ENCODE measurements at places on chromosomes 12 and 14.

DNA sequence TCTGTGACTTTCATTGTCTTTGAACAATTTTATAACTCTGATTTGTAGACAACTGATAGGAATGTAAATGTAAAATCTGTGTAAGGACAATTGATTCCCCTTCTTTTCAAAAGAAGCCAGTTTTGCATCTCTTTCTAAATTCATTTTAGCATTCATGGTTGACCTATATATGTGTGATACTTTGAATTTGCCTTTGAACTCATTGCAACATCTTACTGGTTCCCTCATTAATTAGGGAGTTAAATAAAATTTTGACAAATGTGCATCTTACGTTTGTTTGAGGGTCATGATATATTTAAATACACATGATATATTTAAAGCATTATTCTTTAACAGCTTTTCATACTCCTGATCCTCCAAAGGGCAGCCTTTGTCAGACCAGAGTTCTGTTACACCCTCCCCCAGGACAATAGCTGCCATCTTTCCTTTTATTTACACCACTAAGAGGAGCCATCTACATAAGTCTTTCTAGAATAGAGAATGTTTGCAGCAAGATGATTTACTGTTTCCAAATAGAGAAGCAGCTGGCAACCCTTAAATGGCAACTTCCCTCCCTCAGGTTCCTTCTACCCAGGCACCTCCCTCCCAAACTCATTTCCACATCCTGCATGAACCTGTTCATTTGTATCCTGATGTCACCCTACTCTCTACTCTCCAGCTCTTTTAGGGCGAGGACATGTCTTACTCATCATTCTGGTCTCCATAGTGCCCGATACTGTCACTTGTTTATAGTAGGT lies 40.2 kb upstream of the APPL2 start:
- no peak for DNase-seq

- no peak for DNase-seq
Observed at GRCh38 chr14:38868399-38869290, 234.4 kb downstream of the SEC23A start.

- DNase-seq, result no peak
Observed at GRCh38 chr12:81888106-81888740, 129.1 kb upstream of the PPFIA2 start.

DNA sequence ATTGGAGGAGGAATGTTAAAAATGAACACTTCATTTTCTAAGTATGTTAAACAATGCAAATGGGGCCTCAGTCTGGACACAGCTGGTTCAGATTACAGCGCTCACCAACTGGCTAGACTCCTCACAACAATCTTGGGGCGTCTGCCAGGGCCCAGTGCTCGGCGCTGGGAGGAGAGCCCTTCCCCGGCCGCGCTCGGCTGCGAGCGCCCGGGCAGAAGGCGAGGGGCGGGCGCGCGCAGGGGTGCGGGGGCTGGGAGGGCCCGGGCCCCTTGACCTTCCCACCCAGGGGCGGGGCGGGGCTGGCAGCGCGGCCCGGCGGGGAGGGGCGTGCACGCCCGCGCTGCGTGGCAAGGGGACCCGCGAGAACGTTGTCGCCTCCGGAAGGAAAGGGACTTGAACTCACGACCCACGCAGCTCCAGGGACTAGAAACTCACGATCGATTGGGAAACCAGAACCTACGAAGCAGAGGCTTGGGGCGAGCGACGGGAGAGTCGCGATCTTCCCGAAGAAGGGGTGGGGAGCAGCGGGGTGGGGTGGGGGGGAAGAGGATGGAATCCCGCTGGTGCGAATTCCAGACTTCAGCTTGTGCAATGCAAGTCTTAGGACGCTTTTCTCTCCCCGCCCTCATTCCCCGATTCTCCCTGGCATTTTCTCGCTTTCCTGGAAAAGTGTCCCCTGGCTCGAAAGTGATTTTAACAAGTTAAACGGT lies at the start of gene FBLN5:
Gene FBLN5 (minus strand): TSS at position 220 of the 710 bp plus-strand sequence. CDS start 465 bp downstream, outside the sequence.
- no peak for DNase-seq

GRCh38 chr14:70340002-70340401 lies 19.5 kb downstream of the COX16 start:
- no peak for DNase-seq

DNA sequence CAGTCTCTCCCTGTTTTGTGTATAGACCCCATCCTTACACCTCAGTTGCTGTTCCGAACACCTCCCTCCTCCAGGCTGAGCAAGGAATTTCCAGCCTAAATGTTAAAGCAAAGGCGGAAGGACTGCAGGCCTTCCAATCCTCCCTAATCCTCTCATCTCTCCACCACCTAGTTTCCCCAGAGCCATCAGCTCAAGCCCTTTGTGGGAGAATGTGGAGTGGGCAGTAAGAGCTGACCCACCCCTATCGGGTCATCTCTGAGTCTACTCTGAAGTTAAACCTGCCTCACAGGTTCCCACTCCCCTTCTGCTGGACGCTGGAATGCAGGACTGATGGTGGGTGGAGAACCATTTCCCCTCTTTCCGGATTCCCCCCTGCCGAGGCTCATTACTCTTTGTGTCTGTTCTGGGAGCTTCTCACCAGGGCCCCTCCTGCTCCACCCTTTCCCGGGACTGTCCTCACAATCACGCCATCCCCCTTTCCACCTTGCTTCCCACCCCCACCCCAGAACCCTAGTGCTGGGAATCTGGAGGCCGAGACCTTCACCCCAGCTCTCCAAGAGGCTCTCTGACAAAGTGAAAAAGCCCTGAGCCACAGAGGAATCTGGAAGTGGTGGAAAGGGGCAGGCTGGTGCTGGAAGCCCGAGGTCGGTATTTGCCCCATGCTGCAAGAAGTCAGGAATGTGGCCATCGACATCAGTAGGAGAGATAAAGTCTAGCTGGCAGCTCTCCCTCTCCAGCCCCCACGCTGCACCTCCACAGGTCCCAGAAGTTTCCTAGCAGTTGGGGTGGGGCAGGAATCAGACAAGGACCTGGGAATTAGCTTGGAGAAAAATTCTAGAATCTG lies 3.3 kb upstream of the KRT18 start:
- no peak for DNase-seq

DNA sequence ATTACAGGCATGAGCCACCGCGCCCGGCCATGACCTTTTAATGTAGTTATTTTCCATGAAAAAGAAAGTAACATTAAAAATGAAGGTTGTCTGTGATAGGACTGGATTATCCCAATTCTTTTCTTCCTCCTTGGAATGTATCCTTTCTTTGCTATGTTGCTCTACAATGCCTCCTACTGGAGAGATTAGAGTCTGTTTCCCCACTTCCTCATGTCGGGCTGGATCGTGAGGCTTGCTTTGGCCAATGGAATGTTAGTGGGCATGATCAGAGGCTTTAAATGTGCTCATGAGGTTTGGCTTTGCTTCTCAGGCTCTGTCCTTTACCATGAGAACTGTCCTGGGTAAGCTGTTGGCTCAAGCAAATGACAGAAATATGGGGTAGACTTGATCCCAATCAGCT lies 34.7 kb upstream of the SOCS2 start:
- DNase-seq, result no peak

DNA sequence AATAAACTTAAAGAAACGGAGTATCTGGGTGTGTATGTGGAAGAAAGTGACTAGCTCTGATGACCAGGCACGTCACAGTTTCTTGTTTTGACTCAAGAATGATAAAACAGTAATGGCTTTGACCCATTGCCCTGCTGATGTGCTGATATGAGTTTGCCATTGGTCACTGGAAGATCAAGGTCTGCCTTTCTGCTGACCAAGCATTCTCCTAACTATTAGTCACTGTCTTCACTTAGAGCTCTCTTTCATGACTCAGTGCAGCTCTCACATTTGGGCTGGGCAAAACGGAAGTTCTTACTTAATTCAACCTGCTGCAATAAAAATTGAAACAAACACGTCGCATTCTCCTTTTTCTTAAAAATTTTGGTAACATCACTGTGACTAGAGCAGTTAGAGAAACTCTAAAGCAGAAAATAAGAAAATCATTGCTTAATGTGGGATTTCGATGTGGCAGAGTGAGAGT lies 366.7 kb downstream of the BTG1 start:
- DNase-seq, result no peak

- DNase-seq, result no peak
Observed at GRCh38 chr14:68922886-68923285, 56.2 kb downstream of the ACTN1 start.

DNA sequence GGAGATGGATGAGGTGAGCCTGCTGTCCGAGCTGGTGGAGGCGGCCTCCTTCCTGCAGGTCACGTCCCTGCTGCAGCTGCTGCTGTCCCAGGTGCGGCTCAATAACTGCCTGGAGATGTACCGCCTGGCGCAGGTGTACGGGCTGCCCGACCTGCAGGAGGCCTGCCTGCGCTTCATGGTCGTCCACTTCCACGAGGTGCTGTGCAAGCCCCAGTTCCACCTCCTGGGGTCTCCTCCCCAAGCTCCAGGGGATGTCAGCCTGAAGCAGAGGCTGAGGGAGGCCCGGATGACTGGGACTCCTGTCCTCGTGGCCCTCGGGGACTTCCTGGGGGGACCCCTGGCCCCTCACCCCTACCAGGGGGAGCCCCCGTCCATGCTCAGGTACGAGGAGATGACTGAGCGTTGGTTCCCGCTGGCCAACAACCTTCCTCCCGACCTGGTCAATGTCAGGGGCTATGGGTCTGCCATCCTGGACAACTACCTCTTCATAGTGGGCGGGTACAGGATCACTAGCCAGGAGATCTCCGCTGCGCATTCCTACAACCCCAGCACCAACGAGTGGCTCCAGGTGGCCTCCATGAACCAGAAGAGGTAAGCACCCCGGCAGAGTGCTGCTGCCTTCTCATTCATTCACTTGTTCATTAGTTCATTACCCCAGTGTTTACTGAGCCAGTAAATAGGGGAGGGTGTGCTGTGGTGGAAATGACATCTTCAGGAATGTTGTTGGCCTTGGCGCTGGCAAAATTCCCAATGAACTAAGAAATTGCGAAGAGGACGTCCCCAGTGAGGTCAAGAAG lies 774 bp upstream of the MANSC4 start:
- no peak for DNase-seq

DNA sequence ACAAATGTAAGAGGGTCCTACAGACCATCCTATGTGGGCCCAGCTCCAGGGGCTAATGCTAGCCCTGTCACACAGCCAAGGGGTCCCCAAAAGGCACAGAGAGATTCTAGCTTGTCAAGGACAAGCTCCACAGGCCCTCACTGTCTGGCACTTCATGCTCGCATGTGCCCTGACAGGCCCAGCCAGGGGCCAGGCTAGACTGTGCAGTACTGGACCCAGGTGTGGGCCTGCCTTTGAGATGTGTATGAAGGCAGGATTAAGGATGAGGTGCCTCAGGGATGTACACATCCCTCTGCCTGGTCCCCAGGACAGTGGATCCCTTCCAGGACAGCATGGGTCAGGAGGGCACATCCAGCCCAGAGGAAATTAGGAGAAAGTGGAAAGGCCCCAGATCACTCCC lies 57.8 kb downstream of the VWF start:
- no peak for DNase-seq

- no peak for DNase-seq
Observed at GRCh38 chr14:90743425-90743824, 72.8 kb downstream of the TTC7B start.

GRCh38 chr12:115918763-115919162 lies 358.7 kb downstream of the MED13L start:
- no peak for DNase-seq

DNA sequence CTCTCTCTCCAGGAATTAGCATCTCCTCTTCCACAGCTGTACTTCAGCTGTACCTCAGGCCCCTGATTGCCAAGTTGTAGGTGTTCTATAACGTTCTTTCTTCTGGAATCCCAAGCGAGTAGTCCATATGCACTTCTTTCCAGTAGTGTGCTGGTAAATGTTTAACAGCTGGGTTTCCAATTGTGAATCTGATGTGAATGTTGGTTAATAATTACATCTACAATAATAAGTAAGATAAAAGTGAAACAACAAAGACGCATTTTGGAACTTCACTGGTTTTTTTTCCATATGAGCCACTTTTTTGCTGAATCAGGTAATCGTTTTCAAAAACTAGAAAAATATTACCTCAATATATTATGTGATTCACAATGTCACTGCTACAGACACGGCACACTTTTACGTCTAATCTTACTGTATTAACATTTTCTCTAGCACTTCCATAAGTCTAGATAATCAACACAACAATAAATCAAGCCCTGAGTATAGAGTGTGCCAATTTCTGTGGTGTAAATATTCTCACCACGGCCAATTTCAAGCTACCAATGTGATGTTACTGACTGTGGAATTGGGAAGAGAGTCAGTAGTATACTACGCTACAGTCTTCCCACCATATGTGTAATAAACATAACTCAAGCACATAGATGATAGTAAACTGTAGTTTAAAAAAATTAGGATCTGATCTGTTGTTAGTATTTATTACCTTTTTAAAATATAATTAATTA lies 113.0 kb downstream of the ZFP36L1 start:
- DNase-seq, result no peak

GRCh38 chr12:104682790-104683279 lies 226.1 kb downstream of the CHST11 start:
- no peak for DNase-seq

DNA sequence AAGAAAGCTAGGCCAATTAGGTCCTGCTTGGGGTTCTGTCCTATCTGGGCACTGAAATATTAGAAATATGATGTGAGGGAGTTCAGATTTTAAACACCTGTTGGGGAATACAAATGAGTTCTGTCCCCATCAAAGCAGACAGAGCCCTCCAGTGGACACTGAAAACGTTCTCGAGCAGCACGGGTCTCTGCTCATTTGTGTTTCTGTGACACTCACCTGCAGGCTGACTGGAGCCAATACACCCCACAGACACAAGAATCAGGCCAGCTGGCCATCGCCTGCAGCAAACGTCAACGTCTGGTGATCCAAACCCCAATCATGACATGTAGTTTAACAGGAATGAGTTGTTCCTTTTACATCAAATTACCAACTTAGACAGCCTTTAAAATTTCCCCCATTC lies 493.4 kb upstream of the TMEM132C start:
- no peak for DNase-seq

DNA sequence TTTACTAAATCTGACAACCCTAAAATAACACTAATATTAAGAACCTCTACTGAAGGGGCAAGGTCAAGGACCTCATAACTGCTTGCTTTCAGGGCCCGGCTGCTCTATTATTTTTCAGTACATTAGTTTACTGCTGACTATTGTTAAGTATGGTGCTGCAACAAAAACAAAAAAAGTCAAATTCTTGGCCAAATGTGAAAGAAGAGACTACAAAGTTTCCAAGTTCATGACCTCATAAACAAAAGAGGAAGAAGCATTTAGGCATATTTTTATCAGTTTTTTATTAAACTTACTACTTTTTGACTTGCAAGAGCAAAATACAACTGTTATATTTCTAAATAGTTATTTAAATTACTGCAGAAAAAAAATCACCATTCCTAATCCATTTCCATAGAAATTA lies 109.8 kb upstream of the GPHB5 start:
- no peak for DNase-seq

DNA sequence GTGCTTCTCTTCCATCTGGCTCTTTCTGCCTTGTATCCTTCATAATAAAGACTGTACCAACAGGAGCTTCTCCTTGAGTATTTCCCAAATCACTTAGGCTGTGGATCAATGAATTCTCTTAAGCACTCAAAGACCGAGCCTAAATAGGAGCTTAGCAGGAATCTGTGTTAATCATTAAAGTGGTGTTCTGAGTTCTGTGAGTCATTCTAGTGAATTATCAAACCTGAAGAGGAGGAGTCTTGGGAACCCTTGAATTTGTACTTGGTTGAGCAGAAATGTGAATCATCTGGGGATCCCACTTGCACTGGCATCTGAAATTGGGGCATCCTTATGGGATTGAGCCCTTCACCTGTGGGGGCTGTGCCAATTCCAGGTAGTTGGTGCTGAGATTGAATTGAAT lies 946.2 kb downstream of the BCL11B start:
- no peak for DNase-seq
